ENCODE measurements at places on chromosomes 2 and 18. TPM values are rescaled to one million over a fixed set of nuclear protein-coding genes. Genes with fewer than 3 reads are reported as not detected.

The ZNF396 gene
- total RNA-seq = 3.5 TPM

The PHOSPHO2 gene
- total RNA-seq = 1.6 TPM

The UGP2 gene
- 109 TPM for total RNA-seq

The NCKAP5 gene
- total RNA-seq = 0.76 TPM

The ADAM23 gene
- total RNA-seq = 28.9 TPM

The AP1S3 gene
- total RNA-seq = 18.6 TPM

The SP5 gene
- total RNA-seq = not detected

The INHA gene
- 0.26 TPM for total RNA-seq

The MBD5 gene
- 22.4 TPM for total RNA-seq

The RNF125 gene
- total RNA-seq = 0.13 TPM

The KLHL30 gene
- 5.2 TPM for total RNA-seq

The OSR1 gene
- total RNA-seq = 11.6 TPM

The IHH gene
- not detected for total RNA-seq

The CPO gene
- total RNA-seq = not detected

The TRIM43 gene
- total RNA-seq = not detected

The EGR4 gene
- not detected for total RNA-seq

The CCBE1 gene
- 48.7 TPM for total RNA-seq

The NT5C1B gene
- total RNA-seq = not detected

The MAPK4 gene
- under 0.01 TPM for total RNA-seq

The ACVR1 gene
- total RNA-seq = 62.4 TPM

The CCL20 gene
- total RNA-seq = not detected

The TDRD15 gene
- total RNA-seq = not detected

The MRO gene
- 0.07 TPM for total RNA-seq

The THSD7B gene
- total RNA-seq = 1.4 TPM

The ZNF385B gene
- total RNA-seq = not detected

The CTAGE1 gene
- total RNA-seq = 0.07 TPM

The LINC00305 gene
- not detected for total RNA-seq

The GNLY gene
- total RNA-seq = not detected

The PDK1 gene
- 53.0 TPM for total RNA-seq

The PIGN gene
- total RNA-seq = 39.6 TPM

The FBXO15 gene
- total RNA-seq = 0.73 TPM

Data from smooth muscle cell of the pulmonary artery (primary cell).